ENCODE measurements at places on chromosomes 4 and X. TPM values are rescaled to one million over a fixed set of nuclear protein-coding genes. Genes with fewer than 3 reads are reported as not detected.

LRP2BP gene
- total RNA-seq, result 1.2 TPM

DNA sequence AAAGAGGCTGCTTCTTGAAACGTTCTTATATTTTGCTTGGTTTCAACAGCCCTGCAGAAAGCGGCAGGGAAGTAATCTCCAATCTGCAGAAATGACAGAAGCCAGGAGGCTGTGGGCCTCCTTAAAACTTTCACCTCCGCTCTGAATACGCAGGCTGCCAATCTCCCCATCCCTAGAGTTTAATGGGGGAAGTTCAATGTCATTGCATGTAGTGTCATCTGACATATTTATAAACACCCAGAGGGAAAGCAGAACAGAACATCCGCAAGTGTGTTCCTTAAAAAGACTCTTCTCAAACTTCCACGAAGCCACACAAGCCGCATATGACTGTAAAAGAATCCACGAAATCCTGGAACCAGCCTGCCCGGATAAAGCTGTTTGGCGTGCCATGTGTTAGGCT is 148.8 kb upstream of the TBL1X start:
- DNase-seq, result no peak

GRCh38 chr4:39384563-39384962 is 18.4 kb upstream of the RFC1 start:
- no peak for DNase-seq

GRCh38 chrX:9285342-9285771 is 179.5 kb upstream of the TBL1X start:
- no peak for DNase-seq

DNA sequence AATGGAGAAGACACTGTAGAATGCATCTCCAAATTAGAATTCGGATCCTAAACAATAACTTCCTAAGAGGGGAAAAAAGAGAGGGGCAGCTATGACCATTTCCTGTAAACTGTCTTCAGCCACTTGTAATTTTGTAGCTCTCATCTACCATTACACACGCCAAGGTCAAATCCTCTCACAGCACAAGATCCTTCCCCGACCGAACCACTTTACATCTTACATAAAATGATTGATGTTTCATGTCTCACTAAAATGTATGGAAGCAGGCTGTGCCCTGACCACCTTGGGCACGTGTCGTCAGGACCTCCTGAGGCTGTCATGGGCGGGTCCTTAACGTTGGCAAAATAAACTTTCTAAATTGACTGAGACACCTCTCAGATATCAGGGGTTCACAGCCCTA is 24.1 kb upstream of the PBDC1 start:
- DNase-seq, result no peak

GRCh38 chr4:137156054-137156453 is 376.2 kb downstream of the PCDH18 start:
- no peak for DNase-seq

GRCh38 chr4:128328106-128328505 is 40.5 kb upstream of the PGRMC2 start:
- DNase-seq, result no peak

NWD2 gene
- total RNA-seq, result 15.0 TPM

DNA sequence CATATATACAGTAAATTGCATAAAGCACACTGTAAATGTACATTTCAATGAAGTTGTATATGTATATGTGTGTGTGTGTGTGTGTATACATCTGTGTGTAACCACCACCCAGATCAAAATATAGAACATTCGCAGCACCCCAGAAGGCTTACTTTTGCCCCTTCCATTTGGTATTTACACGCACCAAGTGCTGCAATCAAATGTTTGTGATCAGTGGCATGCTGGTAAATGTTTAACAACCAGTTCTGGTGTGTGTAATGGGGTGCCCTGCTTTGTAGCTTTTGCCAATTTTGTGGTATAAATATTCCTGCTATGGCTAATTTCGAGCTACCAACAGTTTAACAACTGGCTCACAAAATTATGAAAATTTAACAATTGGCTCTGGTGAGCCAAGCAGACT is 101.3 kb downstream of the RTL5 start:
- no peak for DNase-seq

ATOH1 gene
- total RNA-seq, result not detected

Measured in omental fat pad (tissue), 4 donors.